ENCODE measurements at places on chromosomes 2 and 18.

DNA sequence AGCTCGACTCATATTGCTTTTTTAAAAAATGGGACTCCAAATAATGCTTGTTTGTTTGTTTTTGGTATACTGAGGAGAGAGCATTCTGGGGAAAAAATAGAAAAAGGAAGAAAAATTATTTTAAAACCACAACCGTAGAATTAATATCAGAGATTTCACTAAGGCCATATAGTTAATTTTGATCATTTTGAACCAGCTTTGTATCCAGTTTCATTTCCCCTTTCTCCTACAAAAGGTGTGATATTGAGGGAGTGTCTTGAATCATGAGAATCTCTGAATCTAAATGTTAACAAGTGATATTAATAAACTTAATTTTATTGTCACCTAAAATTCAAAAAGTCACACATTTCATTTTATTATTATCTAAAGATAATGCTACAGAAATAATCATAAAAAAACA is 198.5 kb upstream of the GALNT5 start:
- DNase-seq, result no peak

GRCh38 chr2:96146881-96147592 is 1.8 kb upstream of the DUSP2 start:
- no peak for DNase-seq

- DNase-seq, result no peak
These were observed 4.4 kb downstream of the ADCYAP1 start for GRCh38 chr18:908758-909724.

DNA sequence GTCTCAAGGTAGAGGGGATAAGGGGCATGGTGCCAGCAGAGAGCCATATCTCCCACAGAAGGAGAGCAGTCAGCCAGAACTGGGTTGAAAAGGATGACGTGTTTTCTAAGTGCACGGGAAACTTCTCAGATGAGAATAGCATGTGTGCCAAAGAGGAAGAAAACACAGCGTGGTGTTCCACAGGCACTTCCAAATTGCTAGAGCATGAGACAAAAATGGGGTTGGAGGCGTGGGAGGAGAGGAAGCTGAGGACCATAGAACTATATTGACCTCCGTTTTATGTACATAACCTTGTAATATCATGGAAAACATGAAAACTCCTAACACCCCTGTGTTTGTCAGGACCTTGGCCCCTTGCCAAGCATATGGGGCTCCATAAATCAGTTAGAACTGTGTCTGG is 682.7 kb upstream of the RAB6C start:
- no peak for DNase-seq

GRCh38 chr2:219736209-219736608 is 108.8 kb downstream of the SLC4A3 start:
- DNase-seq, result no peak
